ENCODE measurements at places on chromosomes 4 and X.

DNA sequence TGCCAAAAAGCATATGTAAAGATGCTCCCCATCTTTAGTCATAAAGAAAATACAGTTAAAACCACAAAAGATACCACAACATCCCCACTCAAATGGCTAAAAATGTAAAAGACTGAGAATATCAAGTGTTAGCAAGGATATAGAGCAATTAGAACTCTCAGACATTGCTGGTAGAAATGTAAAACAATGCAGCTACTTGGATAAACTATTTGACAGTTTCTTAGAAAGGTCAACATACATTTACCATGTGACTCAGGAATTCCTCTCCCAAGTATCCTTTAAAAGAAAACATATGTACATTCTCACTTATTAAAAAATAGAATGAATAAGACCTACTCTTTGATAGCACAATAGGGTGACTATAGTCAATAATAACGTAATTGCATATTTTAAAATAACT is 173.7 kb downstream of the HNRNPD start:
- no peak for DNase-seq

DNA sequence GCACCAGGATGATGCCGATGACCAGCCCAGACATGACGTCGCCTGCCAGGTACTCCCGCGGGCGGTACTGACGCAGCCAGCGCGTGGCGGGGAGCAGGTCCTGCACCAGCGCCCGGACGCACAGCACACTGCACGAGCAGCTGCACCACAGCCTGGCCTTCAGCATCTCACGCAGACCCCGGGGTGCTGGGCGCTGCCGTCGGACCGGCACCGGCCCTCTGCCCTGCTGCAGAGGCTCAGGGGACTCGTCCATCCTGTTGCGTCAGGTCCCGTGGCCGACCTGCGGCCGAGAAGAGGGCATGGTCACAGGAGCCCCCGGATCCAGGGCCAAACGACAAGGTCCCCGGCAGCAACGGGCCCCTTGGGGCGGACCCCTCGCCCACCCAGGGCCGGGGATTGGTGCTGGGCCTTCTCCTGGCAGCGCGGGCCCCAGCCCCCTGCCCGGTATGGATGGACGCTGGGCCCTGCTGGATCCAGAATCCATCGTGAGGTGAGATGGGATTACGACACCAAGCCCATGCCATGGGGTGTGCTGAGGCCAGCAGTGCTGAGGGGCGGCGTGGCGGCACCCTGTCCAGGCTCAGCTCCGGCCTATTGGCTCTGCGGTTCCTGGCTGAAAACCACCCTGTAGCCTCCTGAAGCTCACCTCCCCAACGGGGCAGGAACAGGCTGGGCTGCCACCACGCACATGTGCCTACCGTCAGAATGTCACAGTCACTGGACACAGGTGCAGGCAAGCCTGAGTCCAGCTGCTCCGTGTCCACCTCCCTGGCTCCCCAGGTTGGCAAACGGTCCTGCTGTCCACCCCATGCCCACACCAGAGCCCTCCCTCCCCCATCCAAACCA is 1.5 kb downstream of the SLC26A1 start:
- DNase-seq = no peak

DNA sequence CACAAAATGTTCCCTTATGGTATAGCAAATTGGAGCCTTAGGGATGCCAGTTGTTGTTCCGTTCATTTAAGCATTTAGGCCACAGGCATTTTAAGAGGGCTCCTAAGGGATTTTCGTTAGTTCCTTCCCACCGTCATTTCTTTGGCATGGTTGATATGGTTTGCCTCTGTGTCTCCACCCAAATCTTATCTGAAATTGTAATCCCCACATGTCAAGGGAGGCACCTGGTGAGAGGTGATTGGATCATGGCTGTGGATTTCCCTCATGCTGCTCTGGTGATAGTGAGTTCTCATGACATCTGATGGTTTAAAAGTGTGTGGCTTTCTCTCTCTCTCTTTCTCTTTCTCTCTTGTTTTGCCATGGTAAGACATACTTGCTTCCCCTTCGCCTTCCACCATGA is 104.1 kb downstream of the ASB9 start:
- no peak for DNase-seq

GRCh38 chr4:138053641-138054301 is 188.4 kb downstream of the SLC7A11 start:
- no peak for DNase-seq

GRCh38 chr4:132437117-132437516 is 712.0 kb upstream of the PCDH10 start:
- DNase-seq = no peak

- no peak for DNase-seq
Observed at GRCh38 chr4:153447175-153447905, 18.8 kb upstream of the TMEM131L start.

- DNase-seq = no peak
Observed at GRCh38 chrX:10415306-10416001, 204.9 kb downstream of the MID1 start.

- no peak for DNase-seq
Observed at GRCh38 chr4:16597845-16598596, 300.4 kb downstream of the LDB2 start.

- DNase-seq = no peak
Observed at GRCh38 chr4:73776321-73776729, 36.0 kb downstream of the CXCL8 start.

- no peak for DNase-seq
Observed at GRCh38 chr4:16230308-16230707, 4.0 kb upstream of the TAPT1 start.

DNA sequence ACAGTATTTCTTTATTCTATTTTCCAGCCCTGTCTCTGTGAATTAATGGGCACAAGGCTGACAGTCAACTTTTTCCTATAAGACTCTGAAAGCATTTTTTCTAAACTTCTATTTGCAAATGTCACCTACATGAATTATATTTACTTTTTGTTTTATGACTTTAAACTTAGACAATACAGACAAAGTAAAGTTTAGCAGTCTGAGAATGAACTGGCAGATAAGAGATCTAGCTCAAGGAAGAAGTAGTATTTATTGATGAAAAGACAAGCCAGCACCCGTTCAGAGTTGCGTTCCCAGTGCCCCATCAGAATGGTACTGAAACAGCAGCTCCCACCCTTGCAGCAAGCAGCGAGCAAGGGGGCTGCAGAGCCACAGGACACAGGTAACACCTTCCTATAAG is 148.5 kb downstream of the FAM13A start:
- no peak for DNase-seq

DNA sequence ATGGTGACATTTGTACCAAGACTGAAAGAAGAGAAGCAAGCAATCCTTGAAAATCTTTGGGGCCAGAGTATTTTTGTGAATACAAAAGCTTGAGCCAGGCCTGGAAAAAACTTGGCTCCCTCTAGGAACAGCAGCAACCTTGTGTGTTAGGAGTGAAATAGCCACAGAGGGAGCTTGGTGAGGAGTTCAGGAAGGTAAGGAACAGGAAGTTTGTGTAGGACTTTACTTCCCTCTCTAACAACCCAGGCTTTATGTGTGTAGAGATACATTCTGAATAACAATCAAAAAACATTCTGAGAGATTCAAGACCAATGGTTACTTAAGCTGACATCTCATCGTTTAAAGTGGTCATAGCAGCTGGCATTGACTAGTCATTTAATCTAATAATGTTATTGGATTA is 668.5 kb downstream of the PCDH18 start:
- DNase-seq = no peak

DNA sequence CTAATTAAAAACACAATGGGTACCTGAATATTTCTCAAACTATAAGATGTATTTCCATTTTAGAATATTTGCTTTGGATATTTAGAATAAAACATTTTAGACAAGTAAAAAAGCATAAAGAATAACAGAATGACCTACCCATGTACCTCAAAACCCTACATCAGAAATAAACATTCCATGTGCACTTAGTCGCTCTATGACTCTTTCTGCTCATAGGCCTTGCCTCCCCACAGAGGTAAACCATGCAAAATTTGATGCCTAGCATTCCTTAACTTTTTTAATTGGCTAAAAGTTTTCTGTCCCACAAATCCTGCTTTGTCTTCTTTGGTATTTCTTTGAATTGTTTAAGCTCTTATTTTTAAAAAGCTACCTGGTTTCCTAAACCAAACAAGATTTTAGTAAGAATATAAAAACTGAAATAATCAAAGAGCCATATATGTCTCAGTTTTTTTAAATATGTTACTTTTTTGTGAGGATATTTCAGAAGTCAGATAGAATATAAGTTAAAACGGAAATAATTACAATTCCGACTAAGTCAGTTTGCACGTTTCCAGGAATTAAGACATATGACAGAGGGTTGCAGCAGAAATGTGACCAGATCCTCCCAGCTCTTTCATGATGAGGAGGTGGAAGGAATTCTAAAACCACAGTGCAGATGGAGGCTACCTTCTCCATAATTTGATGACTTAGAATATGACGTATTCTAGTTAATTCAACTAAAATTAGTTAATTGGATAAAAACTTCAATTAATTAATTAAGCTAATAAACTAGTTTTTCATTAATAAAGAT is 102.5 kb downstream of the FIP1L1 start:
- DNase-seq = no peak

- DNase-seq = no peak
Observed at GRCh38 chr4:151702256-151702655, 58.6 kb downstream of the GATB start.

DNA sequence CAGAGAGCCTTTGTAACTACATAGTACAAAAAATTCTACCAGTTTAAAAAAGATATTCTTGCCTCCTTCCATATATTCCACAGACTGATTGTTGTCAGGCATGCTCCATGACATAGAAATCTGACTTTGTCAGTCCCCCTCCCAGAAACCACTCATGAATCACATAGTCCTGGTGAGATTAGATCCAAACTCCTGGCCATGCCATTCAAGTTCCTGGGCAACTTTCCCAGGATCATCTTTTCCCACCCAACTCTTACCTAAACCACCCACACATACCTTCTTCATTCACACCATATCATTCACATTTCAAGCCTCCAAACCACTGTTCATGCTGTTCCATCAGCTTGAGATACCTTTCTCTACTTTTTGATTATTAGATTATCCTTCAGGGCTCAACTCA is 46.4 kb downstream of the SLC16A2 start:
- no peak for DNase-seq

DNA sequence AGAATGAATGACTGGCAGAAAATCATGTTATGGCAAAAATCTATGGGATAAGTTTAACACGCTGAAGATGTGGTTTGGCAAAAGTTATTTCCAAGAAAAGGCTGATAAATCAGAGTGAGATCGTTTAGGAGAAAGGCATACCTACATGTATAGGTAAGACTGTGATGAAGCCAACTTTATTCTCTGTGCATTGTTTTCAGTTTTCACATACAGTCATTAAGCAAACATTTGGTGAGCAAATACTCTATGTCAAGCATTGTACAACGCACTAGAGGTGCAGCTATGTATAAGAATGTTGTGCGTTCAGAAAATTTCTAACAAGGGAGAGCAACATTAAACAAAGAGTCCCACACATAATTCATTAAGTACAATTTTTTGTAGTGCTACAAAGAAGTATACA is 121.7 kb downstream of the TEX13A start:
- DNase-seq = no peak

- DNase-seq = no peak
Observed at GRCh38 chrX:134688839-134689238, 30.6 kb upstream of the PLAC1 start.

- DNase-seq = no peak
Observed at GRCh38 chr4:74374561-74375327, 9.8 kb downstream of the EREG start.

DNA sequence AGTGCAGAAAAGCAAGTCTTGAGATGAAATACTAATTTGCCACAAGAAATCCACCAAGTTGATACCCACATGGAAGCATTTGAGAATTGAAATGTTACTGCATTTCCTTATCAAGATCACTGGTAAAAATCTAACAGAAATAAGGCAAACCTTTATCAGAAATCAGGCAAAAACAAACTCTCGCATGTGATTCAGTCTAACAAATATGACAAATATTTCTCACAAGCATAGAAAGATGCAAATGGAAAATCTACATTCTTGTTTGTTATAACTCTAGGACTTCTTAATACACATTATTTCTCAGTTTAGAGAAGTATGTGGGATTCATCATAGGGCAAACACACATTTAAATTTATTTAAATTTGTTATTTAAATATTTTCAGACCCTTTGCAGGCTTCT is 52.9 kb downstream of the TXK start:
- no peak for DNase-seq

DNA sequence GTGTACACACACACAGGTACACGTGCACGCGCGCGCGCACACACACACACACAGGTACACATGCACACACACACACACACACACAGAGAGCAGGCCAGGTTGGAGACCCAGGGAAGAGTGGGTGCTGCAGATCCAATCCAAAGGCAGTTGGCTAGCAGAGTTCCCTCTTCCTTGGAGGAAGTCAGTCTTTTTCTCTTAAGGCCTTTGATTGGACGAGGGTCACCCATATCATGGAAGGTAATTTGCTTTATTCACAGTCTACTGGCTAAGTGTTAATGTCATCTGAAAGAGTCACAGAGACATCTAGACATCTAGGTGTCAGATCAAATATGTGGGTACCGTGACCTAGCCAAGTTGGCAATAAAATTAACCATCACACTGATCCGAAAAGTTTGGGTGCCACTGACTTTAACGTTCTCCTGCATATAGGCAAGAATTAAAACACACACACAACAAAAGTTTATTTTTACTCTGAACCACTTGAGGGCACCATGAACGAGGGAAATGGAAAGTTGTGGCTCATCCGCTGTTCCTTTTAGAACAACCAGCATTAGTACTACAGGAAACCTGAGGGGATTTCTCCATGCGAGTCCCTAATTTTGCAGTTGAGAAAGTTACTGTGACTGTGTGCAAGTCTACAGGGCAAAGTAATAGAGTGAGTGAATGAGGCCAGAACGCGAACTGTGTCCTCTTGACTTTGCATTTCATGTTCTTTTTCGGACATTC is 66.0 kb upstream of the STOX2 start:
- DNase-seq = no peak

DNA sequence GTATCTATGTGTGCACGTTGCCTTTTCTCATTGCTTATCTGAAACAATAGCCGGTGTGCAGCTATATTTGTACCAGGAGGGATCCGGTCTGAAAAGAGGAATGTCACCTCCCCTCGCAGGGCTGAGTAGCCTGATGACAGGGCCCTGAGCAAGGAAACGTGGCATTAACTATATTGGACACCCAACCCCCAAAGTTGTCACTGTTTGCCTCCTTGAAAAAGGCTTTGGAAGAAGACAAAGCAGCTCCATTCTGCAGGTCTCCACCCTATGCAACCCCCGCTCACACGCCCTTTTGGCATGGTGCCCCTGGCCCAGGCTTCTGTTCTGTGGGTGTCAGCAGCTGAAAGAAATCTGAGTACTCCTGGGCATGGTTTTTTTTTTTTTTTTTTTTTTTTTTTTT is 8.2 kb downstream of the PRRG3 start:
- no peak for DNase-seq

- DNase-seq = no peak
Observed at GRCh38 chrX:153635788-153636668, 11.0 kb upstream of the DUSP9 start.

- no peak for DNase-seq
Observed at GRCh38 chrX:108090491-108091263, 665 bp downstream of the PSMD10 start.

DNA sequence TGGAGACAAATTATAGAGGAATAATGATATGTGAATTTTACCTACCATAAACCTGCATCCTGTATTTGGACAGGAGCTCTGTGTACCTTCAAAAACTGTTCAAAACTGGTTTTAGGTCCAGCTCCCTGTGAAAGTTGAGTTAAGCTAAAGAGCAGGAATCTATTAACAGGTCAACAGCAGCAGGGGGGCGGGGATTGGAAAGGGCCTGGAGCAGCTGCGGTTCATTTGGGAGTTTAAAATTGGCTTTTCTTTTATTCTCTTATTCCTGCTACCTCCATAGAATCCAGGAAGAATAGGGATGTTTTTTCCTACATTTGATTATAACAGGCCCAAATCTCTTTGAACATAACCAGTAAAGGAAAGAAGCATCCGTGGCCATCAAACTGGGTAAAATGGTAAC is 23.8 kb downstream of the SHROOM3 start:
- DNase-seq = no peak

Measured in GM18507 (cell line).